ENCODE measurements at places on chromosomes 12 and 14.

GRCh38 chr12:110927546-110927945, 7.2 kb upstream of the MYL2 start:
- no peak for DNase-seq

GRCh38 chr14:34018564-34019244, 67.8 kb upstream of the EGLN3 start:
- no peak for DNase-seq

DNA sequence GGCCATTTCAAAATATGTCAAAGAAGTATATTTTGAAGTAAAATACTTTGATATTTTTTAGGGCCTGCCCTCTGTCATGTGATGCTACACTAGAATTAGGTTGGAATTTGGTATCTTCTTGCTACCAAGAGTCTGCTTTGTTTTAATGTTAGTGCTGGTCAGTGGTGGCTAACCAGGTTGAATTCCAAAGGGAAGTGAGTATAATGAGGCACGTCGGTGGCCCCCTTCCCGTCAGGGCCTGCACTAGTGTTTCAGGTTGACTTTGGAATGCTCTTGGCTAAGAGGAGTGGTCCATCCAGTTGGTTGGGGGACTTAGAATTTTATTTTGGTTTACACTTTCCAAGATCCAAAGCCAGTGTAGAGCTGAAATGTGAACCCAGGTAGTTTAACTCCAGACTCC, 185.4 kb downstream of the NOVA1 start:
- DNase-seq, result no peak

DNA sequence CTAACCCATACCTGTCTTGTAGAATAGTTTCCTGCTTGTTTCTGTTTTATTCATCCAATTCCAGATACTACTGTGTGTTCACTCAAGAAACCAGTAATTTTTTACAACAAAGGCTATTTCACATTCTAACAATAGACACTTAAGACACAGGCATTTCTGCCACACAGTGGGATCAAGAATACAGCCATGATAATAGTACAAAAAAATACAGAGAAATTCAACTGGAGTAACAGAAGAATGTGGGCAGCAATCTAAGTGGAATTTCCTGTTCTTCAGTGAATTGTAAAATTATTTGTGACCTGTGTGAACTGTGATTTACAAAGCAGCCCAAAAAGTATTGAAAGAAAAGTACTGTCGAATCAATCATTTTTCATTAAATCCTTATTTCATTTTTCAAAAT, 282.9 kb downstream of the CCER1 start:
- DNase-seq, result no peak

GRCh38 chr12:59036973-59037762, 116.9 kb upstream of the LRIG3 start:
- DNase-seq, result no peak

DNA sequence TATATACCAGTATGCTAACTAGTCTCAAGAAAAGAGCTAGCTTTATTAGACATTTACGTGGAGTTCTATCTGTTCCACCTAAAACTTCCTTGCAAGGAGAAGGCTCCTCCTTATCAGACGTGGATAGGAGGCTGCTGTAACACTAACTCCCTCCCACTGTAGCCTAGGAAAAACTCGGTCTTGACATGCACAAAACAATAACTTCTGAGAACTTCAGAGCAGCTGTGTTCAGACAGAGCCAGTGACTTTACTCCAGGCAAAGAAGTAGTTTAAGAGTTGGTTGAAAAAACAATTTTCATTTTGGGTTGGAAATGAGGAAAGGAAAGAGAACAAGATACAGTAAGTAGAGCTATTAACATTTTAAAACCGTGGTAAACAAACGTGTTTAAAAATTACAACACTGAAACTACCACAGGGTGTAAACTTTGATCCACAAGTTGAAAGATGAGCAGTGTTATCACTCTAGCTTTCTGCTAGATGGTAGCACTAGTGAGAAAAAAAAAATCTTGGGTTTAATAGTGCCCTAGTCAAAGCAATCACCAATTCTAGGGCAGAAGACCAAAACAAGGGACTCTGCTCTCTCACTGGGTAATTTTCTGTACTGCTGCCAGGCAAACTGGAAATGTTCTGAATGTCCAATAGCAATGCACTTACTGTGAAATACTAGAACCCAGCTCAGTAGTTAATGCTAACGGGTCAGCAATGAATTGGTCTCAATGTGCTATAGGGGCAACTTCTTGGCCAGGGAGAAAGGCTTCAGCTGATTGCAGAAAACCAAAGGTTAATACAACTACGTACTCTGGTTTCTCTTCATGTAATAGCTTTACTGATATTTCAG, 2.4 kb downstream of the ATF7 start:
- no peak for DNase-seq

- DNase-seq, result no peak
Measured at GRCh38 chr12:109624467-109624866, 50.9 kb downstream of the MVK start.

GRCh38 chr12:89521364-89522223, 3.0 kb downstream of the GALNT4 start:
- no peak for DNase-seq

DNA sequence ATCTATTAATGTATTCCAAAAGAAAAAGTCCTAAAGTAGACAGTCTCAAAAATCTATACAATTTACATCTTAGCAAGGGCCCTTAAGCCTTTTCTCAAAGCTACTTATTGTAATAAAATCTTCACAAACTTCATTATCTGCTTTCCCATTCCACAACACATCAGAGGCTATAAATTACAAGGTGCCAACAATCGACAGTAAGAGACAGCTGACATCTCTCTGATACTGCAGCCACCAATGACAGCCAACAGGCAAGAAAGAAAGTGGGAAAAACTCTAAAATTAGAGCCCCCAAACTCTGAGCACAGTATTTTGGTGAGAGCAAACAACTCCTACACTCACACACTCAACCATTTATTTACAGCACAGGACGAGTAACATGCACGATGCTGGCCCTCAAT, 2.2 kb downstream of the ANGEL1 start:
- DNase-seq, result no peak

DNA sequence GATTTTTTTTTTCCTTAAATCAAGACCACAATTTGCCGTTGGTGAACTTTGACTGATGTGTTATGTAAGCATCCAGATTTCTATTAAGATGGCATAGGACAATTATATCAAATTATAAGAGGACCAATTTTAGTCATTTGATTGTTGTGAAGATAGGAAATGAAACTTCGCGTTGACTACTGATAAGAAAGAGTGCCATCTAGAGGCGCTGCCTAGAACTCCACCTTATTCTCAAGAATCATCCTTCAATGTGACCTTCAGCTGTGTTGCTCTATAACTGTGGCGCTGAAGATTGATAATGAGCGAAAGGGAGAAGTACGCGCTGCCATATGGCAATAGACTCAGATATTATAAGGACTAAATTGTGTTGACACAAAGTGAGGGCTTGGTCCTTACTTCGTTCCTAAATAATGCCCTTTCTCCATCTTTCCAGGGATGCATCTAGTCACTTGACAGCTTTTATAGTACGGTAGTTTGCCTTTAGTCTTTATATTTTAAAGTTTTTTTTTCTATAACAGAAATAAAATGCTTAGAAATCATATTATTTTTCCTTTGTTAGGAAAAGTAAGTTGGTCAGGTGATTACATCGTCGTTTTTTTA, 350.8 kb upstream of the STXBP6 start:
- DNase-seq, result no peak

DNA sequence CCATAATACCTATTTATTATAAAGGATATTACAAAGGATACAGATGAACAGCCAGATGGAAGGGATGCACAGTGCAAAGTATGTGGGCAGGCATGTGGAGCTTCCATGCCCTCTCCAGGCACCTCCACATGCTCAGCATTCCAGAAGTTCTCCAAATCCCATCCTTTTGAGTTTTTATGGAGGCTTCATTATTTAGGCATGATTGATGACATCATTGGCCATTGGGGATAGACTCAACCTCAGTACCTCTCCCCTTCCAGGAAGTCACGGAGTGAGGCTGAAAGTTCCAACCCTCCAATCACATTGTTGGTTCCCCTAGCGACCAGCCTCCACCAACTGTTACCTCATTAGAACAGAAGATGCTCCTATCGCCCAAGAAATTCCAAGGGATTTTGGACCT, 156.4 kb downstream of the ATP23 start:
- DNase-seq, result no peak

DNA sequence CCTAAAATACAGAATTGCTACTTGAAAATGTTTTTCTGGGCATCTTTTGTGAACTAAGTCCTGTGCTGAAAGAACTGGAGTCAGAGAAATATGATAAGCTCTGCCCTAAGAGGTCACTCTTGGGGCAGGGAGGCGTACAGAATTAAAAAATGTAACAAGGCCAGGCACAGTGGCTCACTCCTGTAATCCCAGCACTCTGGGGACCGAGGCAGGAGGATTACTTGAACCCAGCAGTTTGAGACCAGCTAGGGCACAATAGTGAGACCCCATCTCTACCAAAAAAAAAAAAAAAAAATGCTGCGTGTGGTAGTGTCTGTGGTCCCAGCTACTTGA, 46.0 kb downstream of the TMCC3 start:
- no peak for DNase-seq

DNA sequence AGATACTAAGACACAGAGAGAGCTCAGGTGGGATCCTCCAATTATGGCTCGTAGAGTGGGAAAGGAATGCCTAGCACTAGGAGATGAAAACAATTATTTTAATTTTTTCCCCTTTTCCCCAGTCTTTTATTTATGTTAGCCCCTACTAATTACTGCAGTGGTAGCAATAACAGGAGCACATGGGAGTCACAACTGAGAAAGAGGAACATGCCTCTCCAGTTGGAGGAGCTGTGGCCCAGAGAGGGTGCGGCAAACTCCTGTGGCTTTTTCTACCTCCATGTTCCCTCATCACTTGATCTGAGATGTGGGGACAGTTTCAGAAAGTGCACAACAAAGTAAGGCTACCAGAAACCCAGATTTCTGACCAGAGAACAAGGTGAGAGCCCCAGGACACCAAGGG, 25.9 kb upstream of the POC1B start:
- DNase-seq, result no peak

GRCh38 chr14:32022938-32023466, 54.1 kb upstream of the ARHGAP5 start:
- no peak for DNase-seq

GRCh38 chr12:129075460-129076208, 222.4 kb downstream of the GLT1D1 start:
- DNase-seq, result no peak

DNA sequence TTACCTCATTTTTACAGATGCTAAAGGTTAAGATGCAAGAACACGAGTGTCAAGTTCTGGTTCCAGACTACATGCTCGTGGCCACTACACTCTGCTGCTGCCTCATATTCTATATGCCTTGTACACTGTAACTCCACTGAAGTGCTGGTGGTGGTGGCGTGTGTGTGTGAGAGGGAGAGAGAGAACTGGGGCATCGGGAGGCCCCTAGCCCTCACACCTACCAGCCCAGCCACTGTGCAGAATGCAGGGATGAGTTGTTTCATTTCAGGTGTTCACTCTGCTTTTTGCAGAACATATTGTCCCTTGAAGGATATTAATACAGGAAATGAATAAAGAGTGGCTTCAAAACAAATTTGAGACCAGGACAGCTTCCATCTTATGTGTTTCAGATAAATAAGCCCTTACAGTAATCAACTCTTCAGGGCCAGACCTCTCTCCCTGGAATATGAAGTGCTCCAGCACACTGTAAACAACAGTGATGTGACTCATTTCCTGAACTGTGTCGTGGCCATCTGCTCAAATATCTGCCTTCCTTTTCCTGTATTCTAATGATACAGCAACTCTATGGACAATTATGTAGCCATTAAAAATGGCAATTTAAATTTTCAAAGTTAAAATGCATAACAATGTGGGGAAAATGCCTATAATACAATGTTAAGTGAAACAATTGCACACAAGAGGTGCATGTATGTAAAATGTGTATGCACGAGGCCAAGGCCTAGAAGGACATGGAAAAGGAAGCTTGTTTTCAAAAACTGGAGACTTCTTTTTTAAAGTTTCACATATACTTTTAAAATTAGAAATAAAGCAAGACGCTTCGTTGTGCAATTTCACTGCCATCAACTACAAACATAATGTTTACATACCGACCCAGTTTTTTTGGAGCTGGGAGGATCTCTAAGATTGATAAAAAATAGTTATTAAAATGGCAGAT, 215.4 kb downstream of the PELI2 start:
- DNase-seq, result no peak

- DNase-seq, result no peak
Measured at GRCh38 chr12:111761099-111761498, 5.6 kb upstream of the ALDH2 start.

DNA sequence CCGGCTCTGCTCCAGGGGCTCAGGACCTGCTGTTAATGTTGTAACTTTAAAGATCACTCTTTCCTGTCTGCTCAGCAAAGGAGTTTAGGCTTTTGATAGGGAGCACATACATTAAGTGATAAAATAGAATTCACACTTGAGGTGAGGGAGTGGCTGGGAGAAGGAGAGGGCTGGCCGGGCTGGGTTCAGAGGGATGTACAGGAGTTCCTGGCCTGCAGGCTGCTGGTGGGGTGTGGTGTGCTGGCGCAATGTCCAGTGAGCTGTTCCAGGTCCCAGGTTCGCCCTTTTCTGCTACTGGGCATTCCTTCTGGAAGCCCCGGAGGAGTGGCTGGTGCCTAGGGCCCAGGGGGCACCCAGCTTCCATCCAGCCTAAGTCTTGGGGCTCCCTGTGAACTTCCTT, 17.8 kb downstream of the KIF26A start:
- no peak for DNase-seq

DNA sequence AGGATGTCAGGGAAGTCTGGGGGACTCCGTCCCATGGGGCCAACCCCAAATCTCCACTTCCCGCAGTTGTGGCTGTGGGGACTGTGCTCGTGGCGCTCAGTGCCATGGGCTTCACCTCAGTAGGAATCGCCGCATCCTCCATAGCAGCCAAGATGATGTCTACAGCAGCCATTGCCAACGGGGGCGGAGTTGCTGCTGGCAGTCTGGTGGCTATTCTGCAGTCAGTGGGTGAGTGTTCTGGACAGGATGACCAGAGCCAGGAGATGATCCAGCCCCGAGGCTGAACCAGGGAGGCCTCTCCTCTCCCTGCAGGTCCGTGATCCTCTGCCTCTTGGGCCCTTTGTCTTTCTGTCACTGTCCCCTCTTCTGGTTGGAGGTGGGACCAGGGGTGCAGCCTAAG, 8.8 kb upstream of the IFI27 start:
- no peak for DNase-seq

DNA sequence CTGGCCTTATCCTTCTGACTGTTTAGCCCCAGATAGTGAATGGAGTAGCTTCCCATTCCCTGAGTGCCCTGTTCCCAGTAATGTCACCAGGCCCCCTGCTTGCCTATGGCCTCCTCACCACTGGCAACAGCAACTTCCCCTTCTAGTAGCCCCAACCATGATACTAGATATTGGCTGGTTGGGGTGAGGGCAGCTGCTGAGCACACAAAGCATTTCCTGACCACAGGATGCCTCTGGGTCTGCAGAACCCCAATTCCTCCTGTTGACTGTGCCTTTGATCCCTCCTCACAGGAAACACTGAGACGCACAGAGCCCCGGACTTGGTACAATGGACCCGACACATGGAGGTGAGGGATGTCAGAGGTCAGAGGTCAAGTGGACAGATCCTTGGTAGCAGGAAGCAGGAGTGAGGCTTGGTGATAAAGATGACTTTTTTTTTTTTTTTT, 597 bp downstream of the SOAT2 start:
- no peak for DNase-seq
